ENCODE measurements at places on chromosomes 3 and 15.

DNA sequence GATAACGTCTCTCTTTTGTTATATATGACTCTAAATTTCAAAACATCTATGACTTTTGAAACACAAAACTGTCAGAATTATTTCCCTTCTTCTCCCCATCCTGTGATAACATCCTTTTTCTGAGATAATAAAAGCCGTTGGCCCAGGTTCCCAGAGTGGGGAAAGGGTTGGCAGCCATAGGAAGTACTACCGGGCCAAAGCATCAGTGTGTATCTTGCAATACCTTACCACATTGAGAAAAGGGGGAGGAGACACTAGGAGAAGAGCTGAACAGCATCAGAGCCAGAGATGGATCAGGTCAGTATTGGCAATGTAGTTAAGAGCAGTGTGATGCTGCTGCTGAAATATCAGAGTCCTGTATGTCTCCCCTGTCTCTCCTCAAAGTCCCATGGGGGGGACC lies 210.0 kb upstream of the PROK2 start:
- DNase-seq = no peak

- DNase-seq = no peak
Measured at GRCh38 chr3:67765575-67765974, 111.2 kb upstream of the SUCLG2 start.

DNA sequence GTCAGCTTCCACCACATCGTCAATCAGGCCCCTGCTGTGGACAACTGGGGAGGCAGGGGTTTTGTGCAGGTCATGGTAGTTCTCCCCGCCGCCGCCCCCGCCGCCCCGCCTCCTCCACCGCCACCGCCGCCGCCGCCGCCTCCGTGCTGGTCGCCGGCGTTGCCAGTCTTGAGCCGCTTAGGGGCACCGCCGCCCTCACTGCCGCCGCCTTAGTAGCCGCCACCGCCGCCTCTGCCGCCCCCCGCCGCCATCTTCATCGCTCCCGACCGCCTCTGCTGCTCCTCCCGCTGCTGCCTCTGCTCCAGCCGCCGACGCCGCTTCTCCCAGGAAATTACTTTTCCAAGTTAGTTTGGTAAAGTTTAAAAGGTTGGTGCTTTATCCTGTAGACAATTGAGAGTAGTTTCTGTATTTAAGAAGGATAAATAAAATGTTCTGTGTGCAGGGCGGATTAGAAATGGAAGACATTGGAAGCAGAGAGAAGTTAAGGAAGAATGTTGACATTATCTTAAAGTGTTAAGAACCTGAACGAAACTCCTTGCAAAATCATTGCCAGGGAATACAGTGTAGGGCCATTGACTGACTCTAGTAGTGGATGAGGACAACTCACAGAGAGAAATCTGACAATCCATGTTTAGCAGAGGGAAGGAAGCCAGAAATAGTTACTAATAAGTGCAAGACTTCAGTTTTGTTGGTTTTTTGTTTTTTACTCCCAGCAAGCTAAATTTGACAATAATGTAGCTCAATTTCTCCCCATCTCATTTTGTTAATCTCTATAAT lies 53.0 kb upstream of the GOLGA8A start:
- DNase-seq = no peak

- DNase-seq = no peak
Measured at GRCh38 chr15:98924401-98925049, 83.1 kb downstream of the PGPEP1L start.

DNA sequence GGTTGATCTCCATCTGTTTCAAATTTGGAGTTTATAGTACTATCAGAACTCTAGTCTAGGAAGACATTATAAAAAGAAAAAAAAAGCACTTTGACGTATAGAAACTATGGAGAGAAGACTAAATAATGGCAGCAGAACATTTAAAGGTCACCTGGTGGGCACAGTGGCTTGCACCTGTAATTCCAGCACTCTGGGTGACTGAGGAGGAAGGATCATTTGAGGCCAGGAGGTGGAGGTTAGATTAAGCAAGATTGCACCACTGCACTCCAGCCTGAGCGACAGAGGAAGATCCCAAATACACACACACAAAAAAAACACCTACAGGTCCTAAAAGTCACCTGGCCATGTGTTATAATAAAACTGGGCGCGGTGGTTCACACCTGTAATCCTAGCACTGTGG lies 13.8 kb downstream of the SIN3A start:
- DNase-seq = no peak

GRCh38 chr3:129827765-129828164 lies 65.7 kb downstream of the TMCC1 start:
- peak; percentile 3 for DNase-seq

Data from activated gamma-delta T cell treated with anti-CD3 and anti-CD28 coated beads, Interleukin-2, amount 50 U/mL, for 16 hours (primary cell).